ENCODE measurements at places on chromosomes 16 and 17.
A peak's percentile ranks its signal among the peaks of the same experiment; 100 is the strongest.

DNA sequence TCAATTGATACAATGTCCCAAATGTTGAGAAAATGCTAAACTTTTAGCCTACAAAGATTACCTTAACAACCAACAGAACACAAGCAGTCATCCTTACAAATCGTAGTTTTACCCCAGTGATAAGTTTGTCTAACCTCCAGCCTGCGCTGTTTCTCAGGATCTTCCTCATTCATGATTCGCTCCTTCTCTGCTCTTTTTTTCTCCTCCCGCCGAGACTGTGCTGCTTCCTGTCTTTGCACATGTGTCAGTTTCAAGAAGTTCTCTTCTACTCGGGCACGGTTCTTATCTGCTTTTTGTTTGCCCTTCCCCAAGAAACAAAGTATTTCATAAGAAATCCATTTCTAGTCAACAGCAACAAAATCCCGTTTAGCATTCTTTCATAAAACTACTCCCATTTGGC, 10.2 kb upstream of the STRADA start:
- DNase-seq: no peak

DNA sequence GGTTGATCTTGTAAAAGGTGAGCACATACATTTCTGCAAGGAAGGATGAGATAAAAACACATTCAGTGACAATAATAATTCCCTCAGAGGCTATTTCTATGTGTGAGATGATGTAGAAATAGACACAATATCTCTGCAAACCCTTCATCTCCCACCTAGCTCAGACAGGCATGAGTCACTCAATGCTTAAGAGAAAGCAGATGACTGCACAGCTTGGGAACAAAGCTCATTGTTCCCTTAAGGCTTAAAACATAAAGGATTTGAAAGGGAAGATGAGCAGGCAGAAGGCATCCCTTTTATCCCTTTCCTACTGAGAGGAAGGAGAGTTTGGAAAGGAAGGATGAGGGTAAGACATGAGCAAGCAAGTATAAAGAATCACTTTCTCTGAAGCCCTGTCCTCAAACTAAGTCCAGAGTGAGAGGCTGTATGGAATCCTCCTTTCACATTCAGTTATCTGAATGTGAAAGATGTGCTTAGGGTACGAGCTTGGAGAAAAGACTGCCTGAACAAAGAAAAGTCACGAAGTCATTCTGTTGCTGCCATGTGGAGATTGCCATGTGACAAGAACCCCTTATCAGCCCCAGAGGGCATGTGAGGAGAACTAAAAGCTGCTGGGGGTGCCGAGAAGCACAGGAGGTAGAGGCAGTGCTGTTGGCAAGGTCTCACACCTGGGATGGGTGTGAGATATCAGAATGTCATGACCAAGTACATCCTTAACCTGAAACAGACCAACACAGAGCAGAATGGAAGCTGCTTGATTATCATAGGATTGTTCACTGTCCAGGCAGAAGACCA, 58.2 kb downstream of the CNTNAP4 start:
- DNase-seq: no peak

DNA sequence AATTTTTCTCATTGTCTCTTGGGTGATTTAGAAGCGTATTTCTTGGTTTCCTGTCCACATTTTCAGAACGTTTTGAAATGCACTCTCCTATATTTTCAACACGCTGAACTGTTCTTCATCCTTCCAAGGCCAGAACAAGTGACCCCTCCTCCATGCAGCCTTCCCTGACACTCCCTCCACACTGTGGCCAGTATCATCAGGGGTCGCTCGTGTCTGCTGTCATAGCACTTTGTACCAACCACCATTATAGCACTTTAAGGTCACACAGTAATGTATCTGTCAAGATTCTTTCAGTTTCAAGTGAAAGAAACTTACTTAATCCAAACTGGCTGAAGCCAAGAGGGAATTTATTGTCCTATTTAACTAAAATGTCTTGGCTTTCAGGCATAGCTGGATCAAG, 17.5 kb upstream of the IL21R start:
- no peak for DNase-seq

GRCh38 chr16:82201351-82201750, 31.3 kb upstream of the MPHOSPH6 start:
- DNase-seq: no peak

GRCh38 chr16:4247460-4247784, 5.5 kb upstream of the SRL start:
- no peak for DNase-seq

DNA sequence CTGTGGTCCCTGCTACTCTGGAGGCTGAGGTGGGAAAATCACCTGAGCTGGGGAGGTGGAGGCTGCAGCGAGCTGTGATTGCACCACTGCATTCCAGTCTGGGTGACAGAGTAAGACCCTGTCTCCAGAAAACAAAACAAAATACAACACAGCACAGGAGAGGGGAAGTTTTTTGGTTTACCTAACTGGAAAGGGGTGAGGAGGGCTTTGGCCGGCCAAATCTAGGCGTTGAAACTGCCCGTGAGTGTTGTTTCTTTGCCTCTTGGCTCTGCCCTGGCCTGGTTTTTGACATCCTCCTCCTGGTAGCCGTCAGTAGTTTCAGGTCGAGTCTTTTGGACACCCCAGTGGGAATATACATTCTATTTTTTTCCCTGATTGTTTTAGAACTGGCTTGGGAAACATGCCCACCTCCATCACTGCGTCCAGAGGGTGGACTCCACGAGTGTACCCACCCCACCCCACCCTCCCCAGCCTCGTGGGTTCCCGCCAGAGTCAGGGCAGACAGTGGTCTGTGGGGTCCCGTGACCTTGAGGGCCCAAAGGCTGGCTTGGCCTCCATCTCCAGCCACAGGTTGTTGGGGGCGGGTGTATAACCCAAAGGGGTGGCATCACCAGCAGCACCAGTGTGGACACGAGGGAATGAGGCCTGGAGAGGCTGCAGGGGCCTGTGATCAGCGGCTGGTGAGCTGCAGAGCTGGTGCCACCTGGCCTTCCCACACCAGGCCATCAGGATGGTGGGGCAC, 42.7 kb downstream of the NT5M start:
- DNase-seq: peak; percentile 40

DNA sequence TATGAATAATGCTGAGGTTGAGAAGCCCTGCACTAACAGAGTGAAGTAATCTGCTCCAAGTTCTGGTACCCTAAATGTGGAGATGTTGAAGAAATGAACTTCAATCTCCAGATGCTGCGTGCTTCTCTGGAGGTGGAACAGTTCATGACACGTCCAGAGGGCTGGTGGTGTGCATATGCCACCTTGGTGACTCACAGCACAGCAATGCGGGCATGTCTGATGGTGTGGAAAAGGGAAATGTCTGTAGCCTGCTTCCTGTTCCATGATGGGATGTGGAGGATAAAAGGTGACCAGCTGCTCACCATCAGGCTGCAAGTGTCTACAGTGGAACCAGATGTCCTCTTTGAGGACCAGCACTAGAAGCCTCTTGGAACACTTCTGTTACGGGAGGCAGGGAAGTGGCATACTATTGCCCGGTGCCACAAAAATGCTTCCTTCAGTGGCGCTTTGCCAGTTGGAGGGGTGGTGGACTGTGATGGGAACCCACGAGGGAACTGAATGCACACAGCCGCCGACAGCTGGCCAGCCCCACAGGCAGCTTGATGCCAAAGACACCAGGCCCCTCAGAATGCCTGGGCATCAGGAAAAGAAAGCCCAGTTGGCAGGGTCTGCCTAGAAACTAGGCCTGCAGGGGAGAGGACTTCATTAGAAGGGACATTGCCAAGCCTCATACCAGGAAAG, 19.9 kb downstream of the SNX11 start:
- no peak for DNase-seq

DNA sequence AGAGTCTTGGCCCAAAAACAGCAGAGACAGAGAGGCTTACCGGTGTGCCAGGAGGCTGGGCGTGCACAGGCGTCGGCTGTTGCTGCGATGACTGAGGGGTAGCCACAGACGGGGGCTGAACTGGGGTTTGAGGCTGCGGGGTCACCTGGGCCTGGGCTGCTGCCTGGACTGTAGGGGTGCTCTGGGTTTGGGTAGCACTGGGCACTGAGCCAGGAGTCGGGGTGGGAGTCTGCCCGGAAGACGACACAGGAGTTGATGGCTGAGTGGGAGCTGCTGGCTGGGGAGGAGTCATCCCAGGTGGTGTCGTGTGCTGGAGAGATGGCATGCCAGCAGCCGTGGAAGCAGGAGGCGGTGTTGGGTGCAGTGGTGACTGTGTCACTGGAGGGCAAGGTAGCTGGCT, 53.2 kb upstream of the TRAP1 start:
- DNase-seq: no peak

DNA sequence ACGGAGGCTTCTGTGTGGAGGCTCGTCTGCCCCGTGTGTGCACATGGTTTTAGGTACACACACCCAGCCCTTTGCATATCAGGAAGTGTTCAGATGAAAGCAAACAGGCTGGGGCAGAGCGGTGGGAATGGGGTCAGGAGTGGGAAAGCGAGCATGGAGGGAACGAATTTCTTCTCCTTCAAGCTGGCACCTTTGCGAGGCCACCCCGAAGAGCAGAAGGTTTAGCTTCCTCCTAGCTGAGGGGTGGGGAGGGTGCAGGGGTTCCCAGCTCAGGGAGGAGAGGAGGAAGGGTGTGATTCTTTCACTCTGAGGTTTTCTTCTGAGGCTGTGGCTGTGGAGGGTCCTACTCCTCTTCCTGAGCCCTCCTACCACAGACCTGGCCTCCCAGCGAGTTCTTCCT, 83.6 kb downstream of the ABR start:
- DNase-seq: no peak

DNA sequence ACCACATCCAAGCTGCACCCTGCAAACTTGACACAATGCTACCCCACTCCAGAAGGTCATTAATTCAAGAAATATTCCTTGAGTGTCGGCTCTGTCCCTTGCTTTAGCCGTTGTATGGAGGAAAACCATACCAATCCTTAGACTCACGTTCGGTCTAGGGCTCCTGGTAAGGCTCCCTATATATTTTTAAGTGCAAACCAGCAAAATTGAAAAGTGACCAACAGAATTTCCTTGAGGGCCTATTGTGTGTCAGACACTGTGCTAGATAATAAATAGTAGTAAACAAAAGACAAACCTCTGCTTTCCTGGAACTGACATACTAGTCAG, 390 bp upstream of the BBS2 start:
- no peak for DNase-seq

- DNase-seq: no peak
These were observed 22.4 kb upstream of the MFSD6L start for GRCh38 chr17:8821446-8822105.

- DNase-seq: no peak
These were observed 74.2 kb upstream of the MARCHF10 start for GRCh38 chr17:62882284-62882683.

GRCh38 chr17:6096201-6097004, 26.2 kb downstream of the WSCD1 start:
- DNase-seq: no peak

GRCh38 chr17:75553295-75554110, 28.0 kb downstream of the LLGL2 start:
- no peak for DNase-seq

DNA sequence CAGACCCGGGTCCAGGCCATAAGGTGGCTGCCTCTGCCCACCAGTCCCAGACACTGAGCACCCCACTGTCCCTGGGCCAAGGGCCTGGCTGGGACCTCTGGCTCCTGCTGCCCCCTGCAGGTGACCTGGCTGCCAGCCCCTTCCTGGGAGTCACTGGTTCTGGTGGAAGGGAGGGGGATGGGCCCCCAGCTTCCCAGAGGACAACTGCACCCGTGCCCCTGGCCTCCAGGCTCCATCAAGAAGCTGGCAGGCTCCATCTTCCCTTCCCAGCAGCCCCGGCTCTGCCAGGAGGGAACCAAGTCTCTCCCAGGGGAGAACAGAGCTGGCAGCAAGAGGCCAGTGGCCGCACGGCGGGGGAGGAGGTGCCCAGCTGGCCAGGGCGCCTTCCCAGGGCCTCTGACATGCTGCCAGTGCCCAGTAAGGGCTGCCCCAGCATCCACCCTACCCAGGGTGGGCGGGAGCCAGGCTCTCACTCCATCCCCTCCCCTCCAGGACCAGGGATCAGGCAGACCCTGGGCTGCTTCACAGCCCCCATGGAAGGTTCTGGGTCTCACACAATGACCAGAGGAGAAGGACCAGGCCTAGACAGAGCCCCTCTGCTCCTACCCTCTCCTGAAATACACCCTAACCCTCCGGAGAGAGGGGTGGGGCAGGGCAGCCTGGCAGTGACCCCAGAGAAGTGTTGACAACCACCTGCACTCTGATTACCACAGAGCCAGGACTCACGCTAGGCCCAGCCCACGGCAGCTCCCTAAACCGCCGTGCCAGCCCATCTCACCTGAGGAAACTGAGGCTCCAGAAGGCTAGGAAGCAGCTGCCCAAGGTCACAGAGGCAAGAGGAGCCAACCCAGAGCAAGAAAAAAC, 3.6 kb downstream of the CLUH start:
- no peak for DNase-seq

- no peak for DNase-seq
These were observed 17.8 kb downstream of the ENPP7 start for GRCh38 chr17:79748295-79749099.

DNA sequence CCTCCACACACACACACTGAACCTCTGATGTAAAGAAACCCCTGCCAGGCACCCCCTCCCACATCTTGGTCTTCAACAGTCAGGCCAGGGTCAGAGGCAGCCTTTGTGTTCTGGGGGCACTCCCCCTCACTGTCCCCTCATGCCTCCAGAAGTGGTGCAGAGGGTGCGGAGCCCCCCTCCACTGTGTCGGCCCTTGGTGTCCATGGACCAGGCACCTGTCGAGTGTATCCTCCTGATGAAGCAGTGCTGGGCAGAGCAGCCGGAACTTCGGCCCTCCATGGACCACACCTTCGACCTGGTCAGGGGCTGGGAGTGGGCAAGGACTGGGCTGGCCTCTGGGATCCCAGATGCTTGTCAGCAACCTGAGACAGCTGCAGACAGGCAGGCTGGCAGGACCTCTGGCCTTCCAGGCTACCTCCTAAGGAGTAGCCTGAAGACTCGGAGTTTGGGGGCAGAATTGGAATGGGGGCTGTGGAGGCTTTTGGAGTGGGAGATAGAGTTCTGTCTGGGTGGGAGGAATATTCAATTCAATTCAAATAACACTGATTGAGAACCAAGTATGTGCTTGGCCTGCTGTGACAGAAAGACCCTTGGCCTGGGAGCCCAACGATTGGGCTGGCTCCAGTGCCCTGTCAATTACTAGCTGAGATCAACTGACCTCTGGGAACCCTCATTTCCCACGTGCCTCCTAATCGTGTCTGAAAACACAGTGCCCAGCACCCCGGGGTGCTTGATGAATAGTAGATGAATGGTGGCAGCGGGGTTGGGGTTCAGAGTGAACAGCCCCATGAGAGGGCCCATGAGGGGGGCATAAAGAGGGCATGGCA, 11.5 kb downstream of the GUCY2D start:
- DNase-seq: no peak

GRCh38 chr17:41578971-41579370, 7.1 kb upstream of the KRT9 start:
- no peak for DNase-seq

DNA sequence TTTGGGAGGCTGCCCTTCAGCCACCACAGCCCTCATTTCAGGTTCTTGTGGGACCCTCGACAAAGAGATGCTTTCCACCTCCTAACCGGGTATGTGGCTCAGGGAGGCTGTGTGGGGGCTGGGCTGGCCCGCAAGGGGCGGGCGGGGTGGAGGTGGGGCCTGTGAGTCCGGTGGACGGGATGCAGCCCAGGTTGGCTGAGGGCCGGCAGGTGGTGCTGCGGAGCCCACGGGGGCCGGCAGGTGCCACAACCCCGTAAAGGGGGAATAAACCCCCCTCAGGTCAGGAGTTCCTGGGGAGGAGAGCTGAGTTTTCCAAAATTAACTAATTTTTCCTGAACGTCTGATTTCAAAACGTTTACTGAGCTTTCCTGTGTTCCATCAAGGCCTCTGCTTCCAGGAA, 4.9 kb upstream of the CIAO3 start:
- DNase-seq: no peak

GRCh38 chr17:58330997-58331814, 2.6 kb upstream of the TSPOAP1 start:
- DNase-seq: no peak

- peak; percentile 83 for DNase-seq
These were observed 522 bp upstream of the VEZF1 start for GRCh38 chr17:57988301-57989250.

Measured in suprapubic skin (tissue), 4 donors.